COR-L47 (cell line): ENCODE measurements at places on chromosomes 5 and 9.

- no peak for DNase-seq
Observed at GRCh38 chr5:74801941-74802340, 34.9 kb downstream of the NSA2 start.

DNA sequence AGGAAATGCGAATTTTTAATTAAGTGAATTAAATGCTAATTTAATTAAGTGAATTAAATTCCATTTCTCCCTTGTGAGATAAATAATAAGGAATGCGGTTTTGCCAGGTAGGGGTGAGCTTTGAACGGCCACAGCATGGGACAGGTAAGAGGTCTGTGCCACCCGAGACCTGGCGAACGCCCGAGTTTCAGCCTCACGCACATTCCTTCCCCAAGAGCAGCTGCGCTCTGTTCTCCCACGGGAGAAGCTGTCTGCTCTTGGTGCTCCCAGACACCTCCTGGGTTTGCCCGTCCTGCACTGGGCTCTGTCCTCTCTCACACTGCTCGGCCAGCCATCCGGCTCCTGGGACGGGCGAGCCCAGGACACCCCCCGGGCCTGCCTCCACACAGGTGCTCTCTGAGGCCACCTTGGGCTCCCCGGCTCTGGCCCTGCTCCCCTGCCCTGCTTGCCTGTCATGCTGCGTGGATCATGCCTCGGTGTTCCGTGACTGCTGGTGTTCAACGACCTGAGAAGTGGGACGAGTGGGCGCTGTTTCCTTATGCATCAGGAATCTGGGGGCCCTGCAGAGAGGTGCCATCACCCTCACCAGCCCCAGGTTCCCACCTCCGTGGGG, 13.7 kb upstream of the CAMSAP1 start:
- no peak for DNase-seq

DNA sequence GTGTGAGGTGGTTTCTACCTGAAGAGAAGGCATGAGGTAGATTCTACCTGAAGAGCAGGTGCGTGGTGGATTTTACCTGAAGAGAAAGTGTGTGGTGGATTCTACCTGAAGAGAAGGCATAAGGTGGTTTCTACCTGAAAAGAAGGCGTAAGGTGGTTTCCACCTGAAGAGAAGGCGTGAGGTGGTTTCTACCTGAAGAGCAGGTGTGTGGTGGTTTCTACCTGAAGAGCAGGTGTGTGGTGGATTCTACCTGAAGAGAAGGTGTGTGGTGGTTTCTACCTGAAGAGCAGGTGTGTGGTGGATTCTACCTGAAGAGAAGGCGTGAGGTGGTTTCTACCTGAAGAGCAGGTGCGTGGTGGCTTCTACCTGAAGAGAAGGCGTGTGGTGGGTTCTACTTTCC, 192.8 kb downstream of the MED10 start:
- DNase-seq: no peak

DNA sequence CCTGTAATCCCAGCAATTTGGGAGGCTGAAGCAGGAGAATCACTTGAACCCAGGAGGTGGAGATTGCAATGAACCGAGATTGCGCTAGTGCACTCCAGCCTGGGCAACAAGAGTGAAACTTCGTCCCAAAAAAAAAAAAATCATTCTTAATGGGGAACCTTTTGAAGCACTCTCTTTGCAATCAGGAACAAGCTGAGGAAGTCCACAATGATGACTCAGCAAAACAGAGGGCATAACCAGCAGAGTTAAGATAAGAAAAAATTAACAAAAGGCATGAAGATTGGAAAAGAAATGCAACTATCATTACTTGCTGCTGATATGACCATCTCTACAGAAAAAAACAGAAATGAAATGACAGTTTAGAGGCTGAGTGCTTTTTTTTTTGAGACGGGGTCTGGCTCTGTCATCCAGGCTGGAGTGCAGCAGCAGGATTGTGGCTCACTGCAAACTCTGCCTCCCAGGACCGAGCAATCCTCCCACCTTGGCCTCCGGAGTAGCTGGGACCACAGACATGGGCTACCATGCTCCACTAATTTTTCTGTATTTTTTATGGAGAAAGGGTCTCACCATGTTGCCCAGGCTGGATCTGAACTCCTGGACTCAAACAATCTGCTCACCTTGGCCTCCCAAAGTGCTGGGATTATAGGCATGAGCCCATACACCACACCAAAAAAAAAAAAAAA, 88.0 kb downstream of the FNBP1 start:
- DNase-seq: no peak

GRCh38 chr5:95241-95980, 3.4 kb downstream of the PLEKHG4B start:
- no peak for DNase-seq

DNA sequence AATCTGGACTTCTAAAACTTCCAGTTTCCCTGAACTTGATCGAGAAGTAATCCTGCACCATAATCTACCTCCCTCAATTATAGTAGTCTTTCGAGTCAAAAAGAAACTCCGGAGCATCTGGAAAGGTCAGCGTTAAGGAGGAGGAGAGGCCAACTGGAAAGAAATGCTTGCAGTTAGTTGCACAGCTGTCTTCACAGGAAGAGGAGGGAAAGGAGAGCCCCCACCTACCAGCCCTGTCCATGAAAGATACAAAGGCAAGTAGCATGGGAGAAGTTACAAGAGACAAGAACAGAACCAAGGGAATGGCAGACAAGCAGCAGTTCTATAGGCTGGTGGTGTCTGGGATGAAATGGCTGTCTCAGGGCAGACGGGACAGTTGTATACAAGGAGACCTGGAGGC, 170.6 kb downstream of the RAB3C start:
- DNase-seq: no peak

GRCh38 chr9:71637926-71638325, 130.4 kb downstream of the CEMIP2 start:
- DNase-seq: no peak

GRCh38 chr9:108073823-108074222, 584.3 kb upstream of the KLF4 start:
- DNase-seq: no peak

DNA sequence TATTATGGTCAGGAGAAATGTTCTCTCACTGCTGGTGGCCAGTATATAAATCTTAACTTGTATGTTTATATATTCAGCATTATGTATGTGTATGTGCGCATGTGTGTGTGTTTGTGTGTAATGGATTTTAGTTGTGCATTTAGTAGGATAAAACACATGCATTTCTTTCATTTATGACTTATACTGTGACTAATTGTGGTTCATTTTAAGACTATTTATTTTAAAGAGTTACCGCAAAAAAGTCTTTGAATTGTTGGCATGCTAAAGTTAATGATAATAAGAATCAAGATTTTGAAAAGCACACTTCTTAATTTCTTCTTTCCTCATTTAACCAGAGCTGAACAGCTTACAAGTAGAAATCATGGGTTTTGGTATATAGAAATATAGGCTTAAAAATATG, 60.9 kb downstream of the RAI14 start:
- DNase-seq: no peak

GRCh38 chr9:93419023-93419422, 32.5 kb upstream of the FAM120A start:
- no peak for DNase-seq

GRCh38 chr5:167576126-167576525, 715.3 kb upstream of the WWC1 start:
- no peak for DNase-seq

- DNase-seq: no peak
Observed at GRCh38 chr9:128214571-128215490, 11.7 kb downstream of the DNM1 start.

GRCh38 chr5:11724940-11725339, 179.3 kb downstream of the CTNND2 start:
- no peak for DNase-seq

- no peak for DNase-seq
Observed at GRCh38 chr5:308672-309271, 12.7 kb upstream of the AHRR start.

- DNase-seq: no peak
Observed at GRCh38 chr9:86734771-86735170, 212.5 kb downstream of the GAS1 start.

DNA sequence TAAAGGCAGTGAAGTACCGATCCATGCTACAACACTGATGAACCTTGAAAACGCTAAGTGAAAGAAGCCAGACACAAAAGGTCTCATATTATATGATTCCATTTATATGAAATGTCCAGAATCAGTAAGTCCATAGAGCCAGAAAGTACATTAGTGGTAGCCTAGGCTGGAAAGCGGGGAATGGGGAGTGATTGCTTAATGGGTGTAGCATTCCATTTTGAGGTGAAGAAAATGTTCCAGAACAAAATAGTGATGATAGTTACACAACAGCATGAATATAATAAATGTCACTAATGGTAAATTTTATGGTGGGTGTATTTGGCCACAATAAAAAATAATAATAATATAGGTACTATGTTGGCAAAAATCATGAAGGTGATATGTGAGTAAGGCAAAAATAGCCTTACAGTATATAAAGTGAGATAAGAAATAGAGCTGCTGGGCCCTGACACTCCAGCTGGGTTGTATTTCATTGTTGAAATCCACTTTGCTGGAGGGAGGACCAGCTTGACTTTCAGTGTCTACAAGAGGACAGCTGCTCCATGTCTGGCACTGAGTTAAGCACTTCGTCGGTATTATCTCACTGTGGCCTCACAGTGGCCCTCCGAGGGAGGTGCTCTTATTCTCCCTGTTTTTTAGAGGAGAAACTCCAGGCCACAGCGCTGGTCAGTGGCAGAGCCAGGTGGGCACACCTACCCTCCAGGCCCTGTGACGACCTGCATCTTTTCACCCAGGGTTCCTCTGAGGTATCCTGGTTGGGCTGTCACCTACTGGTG, 22.4 kb upstream of the ANGPTL2 start:
- no peak for DNase-seq

DNA sequence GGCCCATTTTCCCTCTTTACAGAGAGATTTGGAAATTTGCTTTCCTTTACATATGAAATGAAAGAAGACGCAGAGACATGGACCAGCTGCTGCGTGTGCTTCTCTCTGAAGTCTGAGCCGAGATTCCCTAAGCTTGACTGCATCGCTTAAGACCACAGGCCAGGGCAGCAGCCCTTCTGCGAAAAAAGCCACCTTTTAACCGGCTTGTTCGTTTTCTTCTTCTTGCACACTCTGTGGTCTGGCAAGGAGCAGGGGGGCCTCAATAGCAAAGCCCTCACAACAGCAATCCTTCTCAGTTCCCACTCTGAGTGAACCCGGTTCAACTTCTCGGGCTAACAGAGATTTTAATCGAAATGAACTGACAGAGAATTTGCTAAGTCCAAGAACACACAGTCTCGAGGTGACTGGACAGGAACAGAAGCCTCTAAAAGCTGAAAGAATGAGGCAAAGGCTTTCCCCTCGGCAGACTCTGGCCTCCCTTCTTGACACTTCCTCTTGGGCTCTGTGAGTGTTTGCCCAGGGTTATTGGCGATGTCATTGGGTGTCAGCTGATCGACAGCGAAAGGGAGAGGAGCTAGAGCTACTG, 512.9 kb upstream of the KLF4 start:
- no peak for DNase-seq

GRCh38 chr5:150674341-150674821, 13.3 kb downstream of the MYOZ3 start:
- no peak for DNase-seq

- no peak for DNase-seq
Observed at GRCh38 chr9:3032898-3033297, 189.0 kb upstream of the PUM3 start.

- DNase-seq: no peak
Observed at GRCh38 chr9:131204285-131204684, 72.0 kb downstream of the FAM78A start.

- no peak for DNase-seq
Observed at GRCh38 chr5:114782869-114783268, 386.8 kb downstream of the TRIM36 start.

DNA sequence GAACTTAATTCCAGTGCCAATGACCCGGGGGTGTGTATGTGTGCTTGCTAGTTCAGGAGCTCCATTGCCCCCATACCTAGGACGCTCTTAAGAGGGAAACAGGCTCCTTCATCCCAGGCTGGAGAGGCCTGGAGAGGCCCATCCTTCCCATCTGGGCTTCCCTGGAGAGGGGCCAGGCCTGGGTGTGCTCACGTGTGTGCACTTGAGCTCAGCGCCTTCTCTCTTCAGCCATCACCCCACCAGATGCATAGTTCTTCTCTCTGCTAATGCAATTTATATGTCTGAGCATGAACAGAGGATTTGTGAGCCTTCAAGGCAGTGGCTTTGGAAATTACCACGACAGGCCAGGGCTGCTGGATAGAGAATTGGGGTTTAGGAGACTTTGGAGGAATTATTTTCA, 48.6 kb upstream of the SHB start:
- no peak for DNase-seq

DNA sequence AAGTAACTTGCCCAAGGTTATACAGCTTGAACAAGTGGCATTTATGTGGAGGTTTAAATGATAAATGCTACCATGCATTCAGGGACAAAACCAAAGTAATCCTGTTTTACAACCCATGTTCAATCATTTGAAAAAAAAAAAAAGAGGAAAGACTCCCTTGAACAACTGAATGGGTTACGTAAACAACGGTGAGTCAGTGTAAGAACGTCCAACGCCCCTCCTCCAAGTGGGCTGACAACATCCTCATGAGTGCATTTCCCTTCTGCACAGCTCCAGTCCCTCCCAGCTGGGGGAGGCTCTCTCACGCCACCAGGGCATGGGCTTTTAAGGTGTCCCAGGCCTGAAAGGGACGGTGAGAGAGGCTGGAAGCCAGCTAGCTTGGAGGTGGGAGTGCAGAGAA, 90.0 kb downstream of the PRRT1B start:
- no peak for DNase-seq

GRCh38 chr5:121273833-121274433, 577.7 kb upstream of the FTMT start:
- peak; percentile 2 for DNase-seq

- peak; percentile 30 for DNase-seq
Observed at GRCh38 chr9:127706836-127707241, at the start of gene CFAP157. TSS of gene CFAP157 (plus strand) at chr9:127706988. CDS start at chr9:127707032, 44 bp downstream.

- DNase-seq: peak; percentile 39
Observed at GRCh38 chr5:122078116-122079110, at the start of gene LOX. TSS of gene LOX (minus strand) at chr5:122078259. CDS start at chr5:122077985, 274 bp downstream.

DNA sequence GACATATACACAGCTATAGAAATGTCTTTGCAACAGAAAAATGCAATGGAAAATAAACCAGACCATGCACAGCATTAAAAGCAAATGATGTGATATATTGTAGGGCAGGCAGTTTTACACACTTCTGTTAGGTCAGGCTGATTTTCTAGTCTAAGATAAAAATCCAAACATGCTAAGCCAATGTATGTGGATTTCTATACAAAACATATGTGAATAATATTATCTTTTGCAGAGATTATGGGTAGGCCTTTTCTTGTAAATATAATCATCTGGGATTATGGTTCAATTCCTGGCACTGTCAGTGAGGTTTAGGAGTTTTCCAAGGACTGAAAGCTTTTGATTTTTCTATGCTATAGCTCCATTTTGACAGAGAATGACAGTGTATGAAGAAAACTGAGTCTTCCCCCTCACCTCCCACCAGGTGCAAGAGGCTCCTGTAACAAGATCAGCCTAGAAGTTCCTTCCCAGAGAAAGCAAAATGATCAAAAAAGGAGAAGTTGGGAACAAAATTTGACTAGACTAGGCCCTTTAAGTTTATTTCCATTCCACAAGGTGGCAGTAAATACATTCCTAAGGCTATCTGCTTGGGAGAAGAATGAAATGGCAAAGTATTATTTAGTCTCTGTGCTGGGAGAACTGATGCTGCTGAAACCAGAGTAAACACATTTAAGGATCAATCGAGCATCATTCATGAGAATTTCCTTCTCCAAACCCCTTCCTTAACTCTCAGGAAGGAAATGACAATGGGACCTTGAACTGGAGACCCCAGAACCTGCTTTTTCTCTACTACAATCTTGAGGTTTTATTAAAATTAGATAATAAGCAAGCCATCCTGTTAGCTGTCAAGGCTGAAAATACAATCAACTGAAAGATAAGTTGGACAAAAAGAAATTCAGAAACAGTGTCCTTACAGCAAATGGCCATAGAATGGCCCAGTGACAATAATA, 133.0 kb upstream of the TUT7 start:
- peak; percentile 18 for DNase-seq

GRCh38 chr9:87336914-87337333, 160.7 kb upstream of the DAPK1 start:
- peak; percentile 28 for DNase-seq
